Hepatocyte (in vitro differentiated cells): ENCODE measurements at places on chromosomes 13 and 19. TPM values are rescaled to one million over a fixed set of nuclear protein-coding genes. Genes with fewer than 3 reads are reported as not detected.
A peak's percentile ranks its signal among the peaks of the same experiment; 100 is the strongest.

Gene KL
- polyA plus RNA-seq, result 0.12 and 1.4 TPM in 2 replicates

Gene SOX21
- 0.17 and 0.65 TPM in 2 replicates for polyA plus RNA-seq

Gene SHISA7
- not detected in 2 replicates for polyA plus RNA-seq

Gene SLITRK1
- polyA plus RNA-seq, result 0.04 TPM in 1 of 2 replicates, not detected in the other

Gene CDADC1
- 7.3 and 7.7 TPM in 2 replicates for polyA plus RNA-seq

Gene F10
- polyA plus RNA-seq, result 141 and 143 TPM in 2 replicates

Gene ZNF441
- 2.9 and 6.4 TPM in 2 replicates for polyA plus RNA-seq

Gene TMEM255B
- 4.0 and 6.3 TPM in 2 replicates for polyA plus RNA-seq

Gene UNC13A
- polyA plus RNA-seq, result 0.21 TPM in 1 of 2 replicates, not detected in the other

Gene LYL1
- 1.0 and 1.4 TPM in 2 replicates for polyA plus RNA-seq

DNA sequence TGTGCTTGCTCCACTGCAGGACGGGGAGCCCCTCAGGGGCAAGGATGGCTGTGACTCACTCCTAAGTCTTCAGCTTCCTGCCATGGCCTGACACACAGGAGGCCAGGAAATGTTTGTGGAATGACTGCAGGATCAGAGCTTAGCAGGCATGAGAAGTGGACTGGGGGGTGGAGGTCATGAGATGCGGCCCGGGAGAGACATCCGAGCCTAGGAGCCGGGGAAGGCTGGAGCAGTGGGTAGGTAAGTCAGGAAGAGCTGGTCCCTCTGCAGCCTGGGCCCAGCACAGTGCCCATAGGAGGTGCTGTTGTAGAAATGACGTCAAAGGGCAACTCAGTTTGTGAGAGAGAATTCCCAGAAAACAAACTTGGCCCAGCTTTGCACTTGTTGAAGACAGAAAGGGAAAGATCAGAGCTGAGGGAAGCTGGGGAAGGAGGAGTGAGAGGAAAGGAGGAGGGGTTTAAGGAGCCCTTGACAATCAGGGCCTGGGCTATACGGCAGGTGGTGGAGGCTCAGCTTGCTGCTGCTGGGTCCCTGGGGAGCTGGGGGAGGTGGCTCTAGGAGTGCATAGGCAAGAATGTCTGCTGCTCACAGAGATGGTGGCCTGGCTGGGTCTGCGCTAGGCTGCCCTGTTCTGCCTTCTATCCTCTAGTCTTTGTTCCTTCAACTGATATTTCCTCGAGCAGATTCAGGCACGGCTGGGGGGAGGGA, 18.5 kb downstream of the POU2F2 start:
- peak; percentile 67 for DNase-seq

GRCh38 chr19:51654783-51655182, 8.2 kb upstream of the SIGLEC14 start:
- DNase-seq, result no peak

GRCh38 chr13:26967119-26968038, 204.2 kb downstream of the USP12 start:
- no peak for DNase-seq

DNA sequence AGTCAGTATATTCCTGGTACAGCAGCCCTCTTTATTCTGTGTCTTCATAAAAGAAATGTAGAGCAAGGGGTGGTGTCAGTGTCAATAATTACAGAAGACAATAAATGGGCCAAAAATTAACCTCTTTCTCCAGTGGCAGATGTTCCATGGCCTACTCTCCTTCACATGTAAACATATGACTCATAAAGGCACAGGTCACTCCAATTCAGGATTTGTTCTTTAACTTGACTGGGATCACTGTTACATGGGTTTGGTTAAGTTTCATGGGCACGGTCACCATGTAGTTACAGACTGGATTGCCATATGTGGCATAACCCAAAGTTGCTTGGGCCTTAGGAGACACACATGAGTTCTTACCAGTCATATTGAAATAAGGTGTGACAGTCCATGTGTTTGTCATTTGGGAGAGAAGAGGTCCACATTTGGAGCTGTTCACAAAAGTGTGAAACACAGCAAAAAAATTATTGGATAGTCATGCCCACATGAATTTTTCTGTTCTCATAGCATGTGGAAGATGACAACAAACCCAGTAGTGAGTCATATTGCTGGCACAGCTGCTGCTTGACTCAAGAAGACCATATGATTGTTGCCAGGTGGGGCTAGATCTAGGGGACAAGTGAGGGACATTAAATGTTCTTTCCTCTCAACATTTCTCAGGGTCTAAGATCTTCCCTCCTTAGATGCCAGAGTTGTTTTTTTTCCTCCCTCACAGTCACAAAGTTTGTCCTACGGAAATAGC, 68.1 kb upstream of the HTR2A start:
- DNase-seq, result no peak

- no peak for DNase-seq
Measured at GRCh38 chr13:94327318-94327717, 152.2 kb downstream of the DCT start.

GRCh38 chr13:43799191-43799590, 12.4 kb upstream of the ENOX1 start:
- no peak for DNase-seq

GRCh38 chr19:29088761-29089160, 124.2 kb downstream of the UQCRFS1 start:
- DNase-seq, result no peak

DNA sequence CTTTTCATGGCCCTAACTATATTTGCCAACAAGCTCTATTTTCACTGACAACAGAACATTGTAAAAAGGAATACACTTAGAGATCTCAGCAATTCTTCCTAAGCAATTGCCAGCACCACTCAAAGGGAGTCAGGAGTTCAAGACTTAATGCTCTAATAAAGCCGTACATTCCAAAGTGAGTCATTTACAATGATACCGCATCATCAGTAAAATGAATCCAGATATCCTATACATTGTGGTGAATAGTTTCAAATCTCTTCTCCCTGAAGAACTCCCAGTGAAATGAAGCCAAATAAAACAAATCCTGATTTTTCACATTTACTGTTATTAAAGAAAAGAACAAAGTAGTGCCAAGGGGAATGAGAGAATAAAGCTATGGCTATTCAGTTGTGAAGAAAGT, 2898.7 kb upstream of the PCDH20 start:
- DNase-seq, result no peak

DNA sequence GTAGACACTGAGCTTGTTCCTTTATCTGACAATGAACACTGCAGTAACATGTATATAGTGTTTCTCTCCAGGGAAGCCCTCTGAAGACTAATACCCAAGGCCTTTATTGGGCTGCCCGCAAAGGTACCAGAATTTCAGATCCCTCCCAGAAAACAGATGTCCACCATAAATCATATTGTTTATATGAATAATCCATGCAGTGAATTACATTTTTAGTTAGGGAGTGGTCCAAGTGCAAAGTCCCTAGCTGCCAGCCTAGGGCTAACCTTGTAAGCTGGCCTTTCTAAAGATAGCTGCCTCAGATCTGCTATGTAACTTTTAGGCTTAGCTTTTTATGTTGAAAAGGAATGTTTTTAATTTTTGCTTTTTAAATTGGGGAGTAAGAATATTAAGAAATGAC, 44.7 kb downstream of the TDRD3 start:
- DNase-seq, result no peak

GRCh38 chr19:18208098-18208951, 4.5 kb upstream of the RAB3A start:
- no peak for DNase-seq

GRCh38 chr19:49682274-49682673, 5.2 kb downstream of the PRMT1 start:
- no peak for DNase-seq

DNA sequence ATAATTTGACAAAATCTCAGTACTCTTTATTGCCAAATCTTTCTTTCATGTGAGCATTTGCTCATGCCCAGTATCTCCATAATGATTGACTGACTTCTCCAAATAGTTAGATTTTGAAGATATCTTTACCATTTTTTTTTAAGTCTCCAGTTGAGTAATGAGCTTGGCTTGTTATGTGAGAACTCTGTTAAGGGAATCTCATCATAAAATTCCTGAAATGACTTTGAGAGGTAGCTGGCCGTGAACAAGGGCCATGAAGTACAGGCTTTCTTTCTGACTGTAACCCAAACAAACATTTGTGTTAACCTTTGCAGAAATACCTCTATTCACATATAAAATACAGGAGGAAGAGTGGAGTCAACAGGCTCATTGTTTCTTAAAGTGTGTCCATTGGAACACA, 449.7 kb downstream of the IRS2 start:
- DNase-seq, result no peak

GRCh38 chr19:33177417-33177979, 16.6 kb upstream of the LRP3 start:
- peak; percentile 86 for DNase-seq

DNA sequence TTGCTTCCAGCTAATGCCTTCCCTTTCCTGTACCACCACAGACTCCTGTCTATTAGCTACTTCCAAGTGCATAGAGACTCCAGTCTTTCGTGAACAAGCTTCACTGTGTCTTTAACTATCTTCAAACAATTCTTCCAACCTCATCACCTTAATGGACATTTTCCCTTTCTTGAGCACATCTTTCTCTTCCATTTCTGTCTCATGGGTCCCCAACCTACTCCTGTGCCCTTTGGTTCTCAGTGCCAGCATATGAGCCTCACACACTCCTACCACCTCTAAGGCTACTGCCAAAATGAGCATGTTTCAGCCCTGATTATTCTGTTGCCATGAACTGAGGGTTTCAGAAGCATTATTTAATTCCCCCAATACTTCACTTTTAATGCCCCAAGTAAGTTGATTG, 360.3 kb downstream of the GPC5 start:
- DNase-seq, result no peak

DNA sequence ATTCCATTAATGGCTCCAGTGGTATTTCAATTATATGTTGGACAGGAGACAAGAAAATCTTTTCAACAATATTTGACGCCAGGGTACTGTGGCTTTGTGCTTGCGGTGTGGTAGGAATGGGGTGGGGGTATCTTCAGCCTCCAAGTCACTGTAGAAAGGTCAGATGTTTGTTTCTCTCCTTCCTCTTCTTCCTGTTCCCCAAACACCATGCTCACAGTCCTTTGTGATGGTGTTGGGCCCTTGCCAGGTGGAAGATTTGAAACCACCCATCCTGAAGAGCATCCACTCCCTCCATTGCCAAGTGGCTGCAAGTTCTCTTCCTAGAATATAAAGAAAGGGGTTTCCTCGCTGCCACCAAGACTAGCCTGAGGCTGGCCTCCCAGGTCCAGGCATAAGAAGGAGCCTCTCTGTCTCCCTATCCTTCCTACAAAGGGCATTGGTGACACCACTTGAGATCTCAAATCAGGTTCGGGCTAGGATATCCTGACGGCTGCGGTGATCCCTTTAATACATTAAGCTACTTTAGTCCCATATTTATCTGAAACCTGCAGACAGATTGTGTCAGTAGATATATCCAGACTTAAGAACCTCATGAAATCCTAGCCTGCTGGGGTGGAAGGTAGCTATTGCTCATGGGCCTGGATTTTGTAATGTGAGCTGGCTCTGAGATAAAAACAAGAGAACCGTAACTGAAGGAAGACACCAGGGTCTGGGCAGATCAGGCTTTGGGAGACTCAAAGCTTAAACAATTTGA, 64.3 kb upstream of the SIAH3 start:
- DNase-seq, result no peak

DNA sequence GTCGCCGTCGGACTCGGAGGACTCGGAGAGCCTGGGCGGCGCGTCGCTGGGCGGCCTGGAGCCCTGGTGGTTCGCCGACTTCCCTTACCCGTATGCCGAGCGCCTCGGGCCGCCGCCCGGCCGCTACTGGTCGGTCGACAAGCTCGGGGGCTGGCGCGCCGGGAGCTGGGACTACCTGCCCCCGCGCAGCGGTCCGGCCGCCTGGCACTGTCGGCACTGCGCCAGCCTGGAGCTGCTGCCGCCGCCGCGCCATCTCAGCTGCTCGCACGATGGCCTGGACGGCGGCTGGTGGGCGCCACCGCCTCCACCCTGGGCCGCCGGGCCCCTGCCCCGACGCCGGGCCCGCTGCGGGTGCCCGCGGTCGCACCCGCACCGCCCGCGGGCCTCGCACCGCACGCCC, 2.5 kb upstream of the GRWD1 start:
- no peak for DNase-seq

DNA sequence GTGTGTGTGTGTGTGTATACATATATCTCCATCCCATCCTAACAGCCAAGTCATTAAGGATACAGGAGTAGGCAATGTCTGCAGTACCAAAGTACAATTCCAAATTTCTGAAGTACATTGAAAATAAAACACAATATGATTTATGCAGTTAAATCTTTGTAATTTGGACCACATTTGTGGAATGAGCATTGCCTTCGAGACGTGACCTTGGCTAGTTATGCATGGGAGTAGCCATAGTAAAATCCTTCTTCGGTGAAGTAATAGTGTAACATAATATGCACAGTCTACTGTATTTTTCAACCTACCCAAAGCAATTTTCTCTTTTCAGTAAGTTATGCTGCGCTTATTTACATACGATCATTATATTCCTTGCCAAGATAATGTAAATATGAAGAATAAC, 665.7 kb upstream of the GPC6 start:
- DNase-seq, result no peak

DNA sequence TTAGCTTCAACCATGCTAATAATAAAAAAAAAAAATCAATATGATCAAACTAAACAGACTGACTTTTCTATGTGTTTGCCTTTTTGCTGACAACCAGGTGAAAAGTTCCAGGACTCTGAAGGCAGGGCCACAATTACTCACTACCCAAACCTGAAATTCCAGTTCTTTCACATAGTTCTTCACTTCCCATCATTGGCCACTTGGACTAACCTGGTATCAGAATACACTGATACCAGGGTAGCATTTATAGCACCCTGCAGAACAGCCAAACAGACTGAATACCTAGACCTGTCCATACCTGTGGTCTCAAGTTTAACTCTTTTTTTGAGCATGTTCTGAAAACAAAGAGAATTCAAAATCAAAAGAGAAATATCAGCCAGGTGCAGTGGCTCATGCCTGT, 25.1 kb downstream of the ELF1 start:
- peak; percentile 83 for DNase-seq

GRCh38 chr13:20654156-20654555, 49.3 kb upstream of the IL17D start:
- DNase-seq, result no peak

DNA sequence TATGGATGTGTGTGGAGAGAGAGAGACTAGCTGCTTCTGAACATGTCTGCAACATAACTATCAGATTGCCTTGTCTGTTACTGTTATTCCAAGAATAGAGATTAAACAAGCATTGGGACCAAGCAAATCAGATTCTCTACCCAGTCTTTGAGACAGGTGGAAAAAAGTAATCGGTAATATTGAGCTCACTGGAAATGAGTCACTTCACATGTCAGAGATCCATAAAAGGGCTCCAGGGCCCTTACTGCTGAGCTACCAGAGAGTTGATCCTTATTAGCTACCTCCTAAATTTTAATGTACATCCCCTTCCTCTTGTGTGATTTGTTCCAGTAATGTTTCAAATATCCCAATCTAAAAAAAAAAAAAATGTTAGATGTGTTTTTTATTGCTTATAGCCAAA, 2118.0 kb downstream of the PCDH9 start:
- no peak for DNase-seq

GRCh38 chr13:62433660-62434059, 1018.0 kb upstream of the PCDH20 start:
- no peak for DNase-seq

GRCh38 chr13:76703216-76703615, 183.0 kb downstream of the KCTD12 start:
- no peak for DNase-seq

GRCh38 chr19:55066107-55066709, 3.3 kb upstream of the RDH13 start:
- DNase-seq, result no peak
